ENCODE measurements at places on chromosomes 13 and 19.
A peak's percentile ranks its signal among the peaks of the same experiment; 100 is the strongest.

- DNase-seq, result peak; percentile 73
Observed at GRCh38 chr13:98571955-98572662, 4.8 kb downstream of the STK24 start.

DNA sequence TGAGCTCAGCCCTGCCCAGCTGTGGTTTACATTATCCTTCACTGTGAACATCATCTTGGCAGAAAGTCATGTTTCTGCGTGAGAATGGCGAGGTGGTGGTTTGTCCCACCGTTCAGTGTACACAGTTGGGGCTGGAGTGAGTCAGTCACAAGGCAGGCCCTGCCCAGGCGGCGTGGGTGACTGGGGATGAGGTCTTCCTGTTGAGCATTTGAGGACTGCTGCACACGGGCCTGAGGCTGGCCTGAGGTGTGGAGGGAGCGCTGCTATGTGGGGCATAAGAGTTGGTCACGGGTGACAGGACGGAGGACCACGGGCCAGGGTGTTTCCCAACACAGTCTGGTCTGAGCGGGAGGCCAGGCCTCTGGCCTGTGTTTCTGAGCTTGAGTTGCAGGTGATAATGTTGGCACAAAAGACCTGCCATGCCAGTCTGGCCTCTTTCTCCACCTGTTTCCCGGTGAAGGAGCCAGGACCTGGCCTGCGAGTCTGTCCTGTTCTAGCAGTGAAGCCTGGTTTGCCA, 13.4 kb upstream of the C19orf33 start:
- peak; percentile 81 for DNase-seq

GRCh38 chr13:98820744-98821371, 68.4 kb upstream of the SLC15A1 start:
- no peak for DNase-seq

DNA sequence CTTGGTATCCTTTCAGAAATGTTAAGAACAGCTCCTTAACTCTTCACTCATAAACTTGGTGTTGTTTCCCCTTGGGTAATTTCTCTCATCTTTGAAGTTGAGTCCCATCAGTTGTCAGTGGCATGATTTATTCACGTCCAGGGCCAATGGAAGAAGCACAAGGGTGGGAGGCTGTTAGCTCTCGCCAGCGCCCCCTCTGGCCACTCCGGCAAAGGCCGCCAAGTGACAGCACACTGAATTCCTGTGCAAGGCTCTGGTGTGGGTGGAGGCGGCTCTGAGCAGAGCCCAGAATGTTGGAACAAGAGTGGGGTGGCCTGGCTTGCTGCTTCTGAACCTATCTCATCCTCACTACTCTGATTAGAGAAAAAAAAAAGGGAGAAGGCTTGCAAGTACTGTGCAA, 13.1 kb upstream of the MEDAG start:
- DNase-seq, result peak; percentile 54

GRCh38 chr19:49817964-49818648, at the start of gene MED25:
Gene MED25, plus strand, starts transcription at chr19:49818289. Its CDS starts 53 bp downstream, at chr19:49818342.
- peak; percentile 83 for DNase-seq

DNA sequence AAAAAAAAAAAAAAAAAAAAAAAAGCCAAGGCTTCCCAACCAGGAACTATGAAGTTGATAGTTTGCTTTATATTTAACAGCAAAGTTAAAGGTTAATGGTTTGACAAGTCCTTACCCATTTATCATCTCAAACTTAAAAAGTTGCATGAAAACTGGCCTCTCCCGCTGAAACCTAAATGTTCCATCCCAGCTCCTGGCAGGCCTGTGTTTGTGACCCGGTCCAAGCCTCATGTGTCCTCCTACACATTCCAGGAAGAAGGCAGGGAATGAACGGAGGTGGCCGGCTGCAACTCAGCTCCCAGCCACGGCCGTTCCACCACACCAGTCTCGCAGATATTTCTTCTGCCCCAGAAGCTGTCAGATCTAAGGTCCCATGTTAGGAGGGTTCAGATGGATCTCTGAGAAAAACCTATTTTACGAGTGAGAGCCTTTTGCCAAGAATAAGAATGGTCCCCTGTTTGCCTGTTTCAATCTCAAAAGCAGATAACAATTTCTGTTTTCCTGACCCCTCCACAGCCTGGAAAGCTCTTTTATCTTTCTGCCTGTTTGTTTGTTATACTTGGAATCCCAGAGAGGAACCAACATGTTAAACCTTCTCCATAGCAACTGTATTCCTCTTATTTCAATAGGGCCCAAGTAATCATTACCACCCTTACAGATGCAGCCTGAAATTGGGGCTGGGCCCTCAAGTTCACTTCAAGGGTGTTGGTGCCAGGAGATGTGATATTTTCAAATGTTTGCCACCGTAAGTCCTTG, 56.5 kb downstream of the KCTD12 start:
- DNase-seq, result no peak

GRCh38 chr13:99434258-99434788, 66.9 kb upstream of the TM9SF2 start:
- DNase-seq, result no peak

DNA sequence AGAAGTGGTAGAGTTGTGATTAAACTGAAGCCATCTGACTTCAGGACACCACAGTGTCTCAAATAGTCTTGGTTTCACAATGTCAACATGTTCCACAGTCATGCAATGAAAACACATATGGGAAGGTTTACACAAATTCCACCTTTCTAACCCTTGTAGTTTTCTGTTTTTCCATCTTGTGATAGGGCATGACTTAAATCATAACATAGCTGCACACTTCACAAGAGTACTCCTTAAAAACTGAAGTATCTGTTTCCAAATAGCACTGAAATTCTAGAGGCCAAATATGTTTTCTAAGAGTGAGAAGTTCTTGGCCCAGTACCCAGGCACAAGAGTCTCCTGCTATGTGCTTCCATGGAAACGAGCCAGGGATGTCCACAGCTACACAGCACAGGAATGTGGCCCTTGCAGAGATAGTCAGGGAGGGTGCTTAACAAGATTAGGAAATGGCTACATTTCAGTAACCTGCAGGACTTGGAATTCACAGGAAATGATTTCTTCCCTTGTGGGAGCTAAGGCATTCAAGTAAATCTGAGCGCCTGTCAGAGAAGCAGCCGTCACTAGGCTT, 269.1 kb downstream of the NDFIP2 start:
- DNase-seq, result peak; percentile 99

- no peak for DNase-seq
Observed at GRCh38 chr13:77674852-77675251, 22.6 kb upstream of the SLAIN1 start.

DNA sequence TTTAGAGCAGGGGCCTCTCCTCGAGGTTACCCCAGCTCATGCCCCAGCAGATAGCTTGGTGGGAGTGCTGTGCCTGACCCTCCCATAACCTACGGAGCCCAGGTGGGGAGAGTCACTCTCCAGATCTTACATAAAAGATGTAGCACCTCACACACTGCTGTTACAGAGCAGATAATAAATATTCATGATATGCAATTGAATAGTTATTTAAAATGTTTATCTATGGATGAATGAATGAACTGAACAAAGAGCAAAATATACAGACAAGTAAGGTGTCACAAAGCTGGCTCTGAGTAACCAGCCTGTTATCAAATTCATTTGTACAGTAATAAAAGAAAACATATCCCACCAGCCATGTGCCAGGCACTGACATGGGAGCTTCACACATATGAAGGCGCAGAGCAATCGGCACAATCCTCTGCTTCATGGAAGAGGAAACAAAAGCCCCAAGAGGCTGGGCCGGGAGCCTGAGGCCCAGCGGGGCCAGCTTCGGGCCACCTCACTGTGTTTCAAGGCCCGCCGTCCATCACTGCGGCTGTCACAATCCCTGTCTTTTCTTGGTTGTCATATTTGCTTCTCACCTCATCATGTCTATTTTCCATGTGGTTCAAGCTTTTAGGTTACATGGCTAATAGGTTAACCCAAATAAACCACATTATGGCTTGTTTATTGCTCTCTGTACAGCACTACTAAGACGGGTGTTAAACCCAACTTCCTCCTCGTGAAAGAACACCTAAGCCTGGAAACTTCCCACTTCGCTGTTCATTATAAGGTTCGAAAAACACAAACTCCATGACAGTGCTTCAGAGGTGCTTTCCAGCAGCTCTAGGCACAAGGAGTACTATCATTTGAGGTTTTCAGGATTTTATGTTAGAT, 78.4 kb downstream of the IRS2 start:
- DNase-seq, result no peak

DNA sequence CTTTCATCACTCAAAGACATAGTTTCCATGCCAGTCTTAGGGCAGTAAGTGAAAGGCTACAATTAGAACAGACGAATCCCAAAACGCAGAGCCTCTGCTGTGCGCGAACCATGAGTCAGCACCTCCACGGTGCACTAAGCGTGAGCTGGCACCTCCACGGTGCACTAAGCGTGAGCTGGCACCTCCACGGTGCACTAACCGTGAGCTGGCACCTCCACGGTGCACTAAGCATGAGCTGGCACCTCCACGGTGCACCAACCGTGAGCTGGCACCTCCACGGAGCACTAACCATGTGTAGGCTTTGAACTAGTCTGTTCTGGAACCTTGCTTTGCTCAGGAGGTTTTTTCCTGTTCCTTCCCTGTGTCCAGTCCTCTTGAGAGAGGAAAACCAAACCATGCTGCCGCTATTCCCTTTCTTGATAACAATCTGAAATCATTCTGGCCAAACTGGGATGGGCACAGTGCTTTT, 120.6 kb downstream of the IRS2 start:
- DNase-seq, result no peak

GRCh38 chr13:44974056-44974793, 15.0 kb downstream of the NUFIP1 start:
- DNase-seq, result peak; percentile 55

DNA sequence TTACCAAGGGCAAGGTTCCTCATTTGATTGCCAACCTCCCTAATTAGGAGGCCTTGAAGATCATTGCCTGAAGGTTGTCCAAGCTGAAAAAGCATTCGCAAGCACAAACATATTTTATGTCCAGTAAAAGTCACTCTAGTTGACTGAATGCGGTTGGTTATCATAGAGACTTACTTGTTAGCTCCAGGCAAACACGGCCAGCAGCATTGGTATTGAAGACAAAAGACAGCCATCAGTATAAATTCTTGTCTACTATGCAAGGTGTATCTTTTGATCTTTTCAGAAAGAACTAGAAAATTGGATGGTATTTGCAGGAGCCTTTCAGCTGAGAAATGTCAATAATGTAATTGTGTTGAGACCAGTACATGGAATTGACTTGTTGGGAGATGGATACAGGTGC, 129.9 kb downstream of the GPC6 start:
- no peak for DNase-seq

DNA sequence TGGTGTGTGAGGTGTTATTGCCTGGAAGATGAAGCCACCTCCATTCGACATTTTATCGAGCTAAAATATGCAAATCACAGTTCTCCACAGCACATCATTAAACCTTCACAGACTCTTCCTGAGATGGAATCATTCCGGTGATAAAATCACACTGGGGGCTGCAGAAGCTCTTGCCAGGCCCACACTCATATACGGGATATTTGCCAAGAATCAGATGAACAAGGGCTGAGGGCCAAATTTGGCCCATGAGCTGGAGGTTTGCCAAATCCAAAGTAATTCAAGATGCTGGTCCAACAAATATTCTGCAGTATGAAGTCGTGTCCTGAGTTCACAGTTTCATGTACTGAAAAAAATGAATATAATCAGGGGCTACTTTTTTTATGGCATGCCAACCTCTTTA, 16.7 kb upstream of the RXFP2 start:
- peak; percentile 69 for DNase-seq

DNA sequence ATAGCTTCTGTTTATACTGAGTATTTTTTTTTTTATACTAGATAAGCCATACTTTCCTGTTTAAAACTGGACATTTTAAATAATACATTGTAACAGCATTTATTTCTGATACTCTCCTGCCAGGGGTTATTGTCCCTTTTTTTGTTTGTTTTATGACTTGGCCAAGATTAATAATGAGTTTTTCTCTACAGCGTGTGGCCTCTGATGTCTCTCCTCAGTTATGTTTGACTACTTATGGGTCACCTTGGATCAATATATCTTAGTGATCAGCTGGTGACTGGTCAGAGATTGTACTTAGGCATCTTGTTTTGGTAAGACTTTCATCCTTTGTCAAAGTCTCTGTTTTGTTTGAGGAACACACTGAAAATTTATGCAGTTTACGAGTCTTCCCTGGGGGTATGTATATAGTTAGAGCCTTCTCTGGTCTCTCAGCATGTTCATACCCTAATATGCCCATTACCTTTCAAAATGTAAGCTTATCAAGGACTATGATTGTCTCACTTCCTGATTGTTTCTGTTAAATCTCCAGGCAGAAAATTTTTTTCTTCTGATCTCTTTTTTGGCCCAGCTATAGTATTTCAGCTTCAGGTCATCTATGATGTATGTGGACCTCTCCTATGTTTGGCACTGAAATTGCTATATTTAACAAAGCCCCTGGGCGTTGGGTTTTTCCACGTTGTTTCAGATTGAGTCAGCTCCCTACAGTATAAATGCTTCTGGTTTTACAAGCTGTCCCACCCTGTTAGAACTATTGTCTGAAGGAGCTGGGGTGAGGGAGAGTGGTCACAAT, 87.9 kb downstream of the URI1 start:
- DNase-seq, result peak; percentile 38

DNA sequence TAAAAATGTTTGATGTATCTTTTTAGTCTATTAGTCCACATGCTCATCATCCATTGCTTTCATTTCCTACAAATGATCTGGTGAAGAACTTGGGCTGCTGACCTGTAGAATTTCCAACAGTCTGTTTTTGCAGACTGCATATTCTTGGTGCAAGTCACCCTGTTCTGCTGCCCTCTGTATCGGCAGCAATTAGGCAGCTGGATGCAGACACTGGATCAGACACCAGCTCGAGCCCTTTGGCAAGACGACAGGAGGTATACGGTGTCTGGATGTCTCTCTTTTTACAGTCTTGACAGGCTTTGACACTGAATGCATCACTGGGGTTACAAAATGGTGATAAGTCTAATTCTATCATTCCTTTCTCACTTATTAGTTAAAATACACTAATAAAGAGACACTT, 21.8 kb downstream of the MTRF1 start:
- no peak for DNase-seq

DNA sequence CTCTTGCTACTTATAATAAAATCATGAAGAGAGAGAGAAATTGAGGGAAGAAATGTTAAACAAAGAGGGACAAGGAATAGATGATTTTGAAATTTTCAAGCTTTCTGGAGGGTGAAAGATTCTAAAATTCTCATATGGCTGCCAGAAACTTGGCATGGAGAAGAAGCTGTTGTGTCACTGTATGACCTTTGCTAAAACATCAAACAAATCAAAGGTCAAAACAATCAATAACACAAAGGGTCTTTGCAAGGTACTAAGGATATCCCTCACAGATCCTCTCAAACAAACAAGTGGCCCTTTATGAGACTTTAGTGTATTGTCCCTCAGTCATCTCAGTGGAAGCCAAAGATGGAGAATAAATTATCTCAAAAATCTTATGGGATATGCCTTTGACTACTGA, 1039.2 kb upstream of the MIR17HG start:
- no peak for DNase-seq
